ENCODE measurements at places on chromosomes 13 and 19. TPM values are rescaled to one million over a fixed set of nuclear protein-coding genes. Genes with fewer than 3 reads are reported as not detected.
A peak's percentile ranks its signal among the peaks of the same experiment; 100 is the strongest.

- no peak for DNase-seq
Measured at GRCh38 chr19:38284422-38284821, 19.6 kb upstream of the C19orf33 start.

DNA sequence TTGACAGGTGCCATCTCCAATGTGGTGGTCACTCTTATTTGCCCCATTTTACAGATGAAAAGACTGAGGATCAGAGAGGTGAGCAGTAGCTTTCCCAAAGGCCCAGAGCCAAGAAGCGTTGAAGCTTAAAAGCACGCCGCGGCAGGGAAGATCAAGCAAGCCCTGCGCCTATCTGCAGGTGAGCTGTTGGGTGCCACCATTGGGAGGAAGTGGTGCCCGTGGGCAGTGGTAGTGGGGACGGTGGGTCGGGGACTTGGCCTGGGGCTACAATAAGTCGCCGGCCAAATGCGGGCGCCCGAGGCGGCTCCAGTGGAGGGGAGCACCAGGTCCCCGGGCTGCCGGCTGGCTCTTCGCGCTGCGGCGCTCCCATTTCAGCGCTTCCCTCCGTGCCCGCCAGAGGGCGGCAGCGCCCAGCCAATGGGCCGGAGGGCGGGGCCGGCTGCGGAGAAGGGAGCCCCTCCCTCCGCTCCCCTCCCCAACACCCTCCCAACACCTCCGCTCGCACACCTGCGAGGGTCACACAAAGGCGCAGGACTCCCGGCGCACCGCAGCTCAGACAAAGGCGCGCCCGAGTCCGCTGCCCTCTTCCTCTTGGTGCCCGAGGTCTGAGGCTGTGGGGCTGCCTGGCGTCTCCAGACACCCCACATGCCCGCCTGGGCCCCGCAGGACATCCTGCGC, 744 bp upstream of the POU2F2 start:
- peak; percentile 95 for DNase-seq

- DNase-seq, result no peak
Measured at GRCh38 chr13:51605698-51606097, 21.4 kb downstream of the WDFY2 start.

GRCh38 chr13:38496917-38497316, 147.3 kb downstream of the UFM1 start:
- no peak for DNase-seq

GRCh38 chr13:98143157-98143553, 261 bp downstream of the FARP1 start:
- DNase-seq, result no peak

- no peak for DNase-seq
Measured at GRCh38 chr19:33503433-33504057, 18.0 kb downstream of the PEPD start.

- DNase-seq, result peak; percentile 54
Measured at GRCh38 chr13:111219280-111219679, 101.2 kb upstream of the TEX29 start.

- DNase-seq, result no peak
Measured at GRCh38 chr13:47904241-47904640, 96.8 kb downstream of the SUCLA2 start.

The LILRB1 gene
- 0.54 TPM for total RNA-seq

The PSPC1 gene
- 124 TPM for total RNA-seq

The KLK14 gene
- total RNA-seq, result not detected

Measured in cerebellum (tissue), 4 donors.